Astrocyte (in vitro differentiated cells and primary cell): ENCODE measurements at places on chromosomes 12 and 14. TPM values are rescaled to one million over a fixed set of nuclear protein-coding genes. Genes with fewer than 3 reads are reported as not detected.

HOXC12 gene
- total RNA-seq: not detected in 2 replicates

RAB3IP gene
- total RNA-seq: 18.4 and 19.4 TPM in 2 replicates

KRT5 gene
- 0.25 TPM in 1 of 2 replicates, not detected in the other for total RNA-seq

PYGL gene
- total RNA-seq: 97.6 and 104 TPM in 2 replicates
